Fibroblast of villous mesenchyme (primary cell): ENCODE measurements at places on chromosomes 3 and 15.
A peak's percentile ranks its signal among the peaks of the same experiment; 100 is the strongest.

DNA sequence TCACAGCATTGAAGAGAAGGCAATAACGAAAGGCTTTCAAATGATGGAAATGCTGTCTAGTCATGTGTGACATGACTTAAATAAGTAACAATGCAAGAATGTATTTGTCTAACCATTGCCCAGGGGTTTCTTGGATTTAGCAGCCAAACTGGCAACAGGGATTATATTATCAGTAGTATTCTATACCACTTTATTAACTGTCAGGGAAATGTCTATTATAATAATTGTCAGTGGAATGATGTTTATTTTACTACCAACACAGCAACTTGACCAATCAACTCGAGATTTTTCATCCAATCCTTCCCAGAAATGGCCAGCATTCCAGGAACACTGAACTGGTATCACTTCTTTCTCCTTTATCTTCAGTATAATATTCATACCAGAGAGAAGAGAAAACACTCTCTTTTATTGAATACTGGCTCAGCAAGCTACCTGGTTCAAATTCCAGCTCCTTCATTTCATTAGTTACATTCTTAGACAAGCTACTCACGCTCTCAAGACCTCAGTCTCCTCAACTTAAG lies 66.2 kb downstream of the FOXP1 start:
- no peak for DNase-seq

GRCh38 chr3:43023746-43024145 lies 44.6 kb downstream of the GASK1A start:
- DNase-seq, result no peak

DNA sequence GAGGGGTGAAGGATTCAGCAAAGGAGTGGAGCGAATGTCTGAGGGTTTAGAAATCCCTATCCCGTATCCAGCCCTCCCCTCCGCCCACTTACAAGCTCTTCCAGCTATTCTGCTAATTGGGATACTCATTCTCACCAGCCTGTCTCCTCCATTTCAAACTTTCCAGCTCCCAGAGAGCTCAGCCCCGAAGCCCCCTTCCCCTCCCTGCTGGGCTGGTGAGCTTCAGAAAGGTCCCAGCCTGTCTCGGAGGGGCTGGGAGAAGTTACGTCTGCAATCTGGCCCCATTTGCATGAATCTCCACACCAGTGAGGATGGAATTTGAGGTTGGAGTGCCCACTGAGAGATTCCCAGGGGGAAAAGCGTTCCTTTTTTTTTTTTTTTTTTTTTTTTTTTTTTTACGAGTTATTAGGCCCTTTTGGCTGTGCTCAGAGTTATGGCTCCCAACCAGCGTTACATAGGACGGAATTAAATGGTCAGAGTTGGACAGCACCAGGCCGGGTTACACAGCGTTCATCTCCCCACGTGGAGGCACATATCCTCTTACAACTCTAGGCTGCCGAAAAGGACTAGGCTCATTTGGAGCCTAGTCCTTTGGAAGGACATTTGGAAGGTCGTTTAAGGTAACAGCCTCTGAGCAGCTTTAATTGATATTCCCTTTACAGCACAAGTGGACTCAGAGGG lies 34.6 kb downstream of the FGD5 start:
- DNase-seq, result no peak

GRCh38 chr3:27578032-27578431 lies 93.8 kb upstream of the SLC4A7 start:
- peak; percentile 10 for DNase-seq

- peak; percentile 58 for DNase-seq
Measured at GRCh38 chr3:184129012-184129411, 6.1 kb upstream of the EIF2B5 start.

- DNase-seq, result peak; percentile 89
Measured at GRCh38 chr15:44102675-44103254, 92.3 kb downstream of the FRMD5 start.

DNA sequence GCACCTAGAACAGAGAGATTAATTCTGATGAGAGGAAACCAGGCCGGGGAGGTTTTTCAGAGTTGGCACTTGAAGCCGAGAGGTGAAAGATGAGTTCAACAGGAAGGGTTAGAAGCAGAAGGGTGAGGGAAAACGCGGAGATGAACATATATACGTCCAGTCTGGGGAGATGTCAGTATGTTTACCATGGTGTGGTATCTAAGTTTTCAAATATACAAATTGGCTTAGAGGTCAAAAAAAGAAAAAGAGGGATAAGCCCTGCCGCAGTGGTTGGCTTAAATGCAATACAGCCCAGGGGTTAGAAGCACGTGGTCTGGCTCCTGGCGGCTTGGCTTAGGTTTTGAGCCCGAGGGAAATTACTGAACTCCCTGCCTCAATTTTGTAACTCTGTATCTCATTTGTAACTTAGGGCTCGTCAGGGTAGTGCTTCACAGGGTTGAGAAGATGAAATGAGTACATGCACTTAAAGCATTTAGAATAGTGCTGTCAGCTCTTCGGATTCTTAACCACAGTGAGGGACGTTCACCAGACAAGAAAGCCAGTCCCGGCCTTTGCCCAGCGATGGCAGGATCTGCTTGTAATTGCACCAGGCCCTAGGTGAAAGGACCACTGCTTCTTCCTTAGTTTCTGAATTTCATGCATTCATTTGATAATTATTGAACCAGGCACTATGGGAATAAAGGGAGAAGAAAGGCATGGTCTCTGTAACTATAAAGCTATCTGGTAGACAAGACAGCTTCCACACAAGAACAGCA lies 6.4 kb downstream of the HES1 start:
- DNase-seq, result peak; percentile 76

- DNase-seq, result no peak
Measured at GRCh38 chr15:27458345-27459084, 487.5 kb downstream of the GABRG3 start.

GRCh38 chr15:20646529-20647142 lies 105.0 kb upstream of the GOLGA6L6 start:
- no peak for DNase-seq

DNA sequence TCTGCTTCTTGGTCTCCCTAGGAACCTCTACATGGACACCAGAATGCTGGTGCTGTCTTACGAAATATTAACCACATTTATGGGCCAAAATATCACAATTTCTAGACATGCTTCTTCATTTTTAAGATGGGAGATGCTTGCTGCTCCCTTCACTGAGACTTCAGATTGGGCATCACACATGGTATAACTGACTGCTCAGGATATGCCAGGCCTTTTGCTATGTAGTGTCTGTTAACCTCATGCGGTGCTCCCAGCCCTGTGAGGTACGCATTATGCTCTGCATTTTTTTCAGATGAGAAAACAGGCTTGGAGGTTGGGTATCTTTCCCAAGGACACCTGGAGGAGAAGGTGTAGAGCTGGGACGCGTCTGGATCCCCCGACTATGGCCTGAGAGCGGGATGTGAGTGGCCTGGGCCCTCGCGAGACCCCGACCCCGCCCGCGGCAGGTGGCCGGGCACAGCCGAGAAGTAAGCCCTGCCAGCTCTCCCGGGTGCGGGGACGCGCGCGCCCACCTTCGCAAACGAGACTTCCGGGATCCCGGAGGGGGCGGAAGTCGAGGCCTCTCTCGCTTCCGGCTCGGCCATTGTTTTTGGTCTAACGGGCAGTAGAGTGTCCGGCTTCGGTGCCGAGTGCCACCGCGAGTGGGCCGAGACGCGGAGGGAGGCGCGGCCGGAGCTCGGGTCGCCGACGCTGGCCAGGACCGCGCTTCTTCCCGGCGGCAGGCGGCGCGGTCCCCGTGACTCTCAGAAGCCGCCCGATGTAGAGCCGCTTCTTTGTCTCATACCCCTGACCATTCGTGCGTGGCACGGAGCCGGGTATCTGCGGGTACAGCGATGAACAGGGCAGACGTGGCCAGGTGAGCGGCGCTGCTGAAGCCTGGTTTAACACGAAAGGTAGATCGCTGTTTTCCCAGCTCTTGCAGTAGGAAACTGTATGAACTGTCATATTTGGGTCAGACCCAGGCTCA lies at the start of gene ZKSCAN7:
Gene ZKSCAN7 (plus strand): TSS at position 568 of the 967 bp plus-strand sequence. CDS start 1,855 bp downstream, outside the sequence.
- DNase-seq, result peak; percentile 42
